ENCODE measurements at places on chromosomes 13 and 19.

DNA sequence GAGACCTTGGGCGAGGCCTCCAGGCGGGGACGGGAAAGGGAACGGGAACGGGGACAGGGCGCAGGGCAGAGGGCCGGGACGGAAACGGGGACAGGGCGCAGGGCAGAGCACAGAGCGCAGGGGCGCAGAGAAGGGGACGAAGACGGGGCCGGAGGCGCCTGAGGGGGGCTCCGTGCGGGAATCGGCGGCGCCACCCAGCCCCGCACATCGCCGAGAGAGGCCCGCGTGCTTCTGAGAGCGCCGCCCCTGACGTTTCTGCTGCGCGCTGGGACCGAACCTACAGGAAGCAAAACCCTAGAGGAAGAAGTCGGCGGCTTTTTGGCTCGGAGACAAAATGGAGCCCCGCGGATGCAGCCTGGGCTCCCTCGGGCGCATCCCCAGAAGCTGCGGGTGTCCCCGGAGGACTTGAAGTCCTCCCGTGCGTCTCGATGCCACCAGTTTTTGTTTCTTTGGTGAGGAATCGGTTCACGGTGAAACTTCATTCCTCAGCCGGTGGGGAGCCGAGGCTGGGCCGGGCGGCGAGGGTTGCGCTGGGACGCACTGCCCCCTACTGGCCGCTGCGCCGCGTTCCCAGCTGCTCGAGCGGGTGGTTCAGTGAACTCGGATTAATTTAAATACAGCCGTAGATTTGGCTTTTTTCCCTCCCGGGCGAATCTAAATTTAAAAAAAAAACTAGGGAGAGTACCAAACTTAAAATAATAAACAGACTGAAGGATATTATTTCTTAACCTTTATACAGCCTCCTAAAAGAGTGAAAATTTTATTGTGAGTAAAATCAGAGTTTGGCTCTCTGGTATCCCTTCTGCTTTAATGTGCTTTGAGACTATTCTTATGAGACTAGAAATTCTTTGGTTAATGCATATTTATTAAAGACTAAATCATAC lies 350.0 kb upstream of the ARGLU1 start:
- peak; percentile 0 for DNase-seq

GRCh38 chr13:109870696-109871370 lies 84.5 kb upstream of the IRS2 start:
- DNase-seq = no peak

DNA sequence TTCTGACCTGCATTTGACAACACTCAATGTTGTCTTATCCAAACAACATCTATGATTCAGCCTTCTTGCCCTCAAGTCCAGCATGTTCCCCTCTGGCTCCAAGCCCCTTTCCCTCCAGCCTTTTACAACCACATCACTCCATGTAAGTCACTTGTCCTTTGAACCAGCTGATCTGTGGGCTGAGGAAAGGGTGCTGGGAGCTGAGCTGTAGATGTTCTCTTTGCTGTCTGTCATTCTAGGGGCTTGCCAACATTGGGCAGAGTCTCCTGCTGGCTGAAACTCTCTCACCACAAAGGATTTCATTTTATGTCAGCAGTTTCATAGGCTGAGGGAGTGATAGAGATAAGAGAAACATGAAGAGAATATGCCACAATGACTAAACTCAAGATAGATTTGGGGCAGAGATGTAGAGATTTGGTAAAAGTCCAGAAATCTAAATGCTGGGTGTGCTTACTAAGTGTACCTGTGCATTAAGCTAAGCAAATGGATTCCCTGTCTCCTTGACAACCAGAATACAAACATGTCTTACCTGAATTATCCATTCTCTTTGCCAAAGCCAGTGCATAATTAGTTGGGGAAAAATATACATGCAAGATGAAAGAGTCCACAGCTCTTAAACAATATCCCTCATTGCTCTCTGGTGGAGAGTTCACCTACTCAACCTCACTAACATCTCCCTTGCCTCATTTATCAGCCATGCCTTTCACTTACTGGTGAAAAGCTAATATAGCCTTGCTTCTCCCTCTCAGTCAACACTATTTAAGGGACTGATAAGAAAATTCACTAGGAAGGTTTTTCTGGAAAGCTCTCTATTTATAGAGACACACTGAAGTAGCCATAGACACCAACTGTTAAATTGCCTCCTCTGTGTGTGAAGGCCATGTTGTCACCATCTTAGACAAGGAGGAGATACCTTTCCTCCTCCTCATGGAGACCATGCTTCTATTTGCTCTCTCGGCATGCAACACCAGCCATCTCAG lies 175.5 kb upstream of the SERP2 start:
- DNase-seq = no peak

GRCh38 chr13:108306860-108307259 lies 37.3 kb downstream of the TNFSF13B start:
- no peak for DNase-seq

- no peak for DNase-seq
Observed at GRCh38 chr19:17933414-17934129, 757 bp downstream of the CCDC124 start.

DNA sequence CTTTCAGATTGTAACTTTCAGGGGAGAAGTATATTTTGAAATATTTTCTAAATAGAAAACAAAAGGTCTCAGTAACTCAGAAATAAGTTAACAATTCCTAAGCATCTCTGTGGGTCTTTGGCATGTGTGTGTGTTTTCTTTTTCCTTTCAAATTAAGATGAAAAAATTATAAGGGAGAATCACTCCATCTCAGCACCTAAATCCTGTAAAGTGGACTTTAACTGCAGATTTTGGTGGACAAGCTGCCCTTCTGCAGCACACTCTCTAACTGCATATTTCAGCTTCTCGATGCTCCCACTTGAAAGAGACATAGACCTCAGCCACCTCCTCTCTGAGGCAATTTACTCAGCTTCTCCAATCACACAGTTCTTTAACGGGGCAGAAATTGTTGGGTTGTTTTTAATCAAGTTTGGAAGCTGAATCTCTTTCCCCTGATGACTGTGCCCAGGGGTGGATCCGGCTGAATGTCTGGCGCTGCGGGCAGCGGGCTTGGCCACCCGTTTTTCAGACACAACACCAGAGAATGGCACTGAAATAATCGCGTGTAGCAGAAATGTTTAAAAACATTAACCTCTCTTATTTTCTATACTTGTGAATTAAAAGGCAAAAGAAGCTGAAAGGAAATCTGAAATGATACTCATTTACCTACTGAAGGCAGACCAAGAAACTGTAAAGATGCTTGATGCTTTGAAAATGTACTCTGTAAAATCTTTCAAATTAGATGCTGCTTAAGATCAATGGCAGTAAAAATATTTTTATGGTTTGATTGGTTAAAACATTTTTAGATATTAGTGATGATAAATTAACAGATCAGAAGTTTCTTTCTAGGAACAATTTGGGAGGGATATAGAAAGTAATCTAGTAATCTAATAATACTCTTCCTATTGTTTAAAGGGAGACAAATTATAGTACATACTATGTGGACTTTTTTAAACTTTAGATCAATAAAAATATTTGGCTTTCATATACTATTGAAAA lies 12.4 kb downstream of the ZIC2 start:
- DNase-seq = no peak

DNA sequence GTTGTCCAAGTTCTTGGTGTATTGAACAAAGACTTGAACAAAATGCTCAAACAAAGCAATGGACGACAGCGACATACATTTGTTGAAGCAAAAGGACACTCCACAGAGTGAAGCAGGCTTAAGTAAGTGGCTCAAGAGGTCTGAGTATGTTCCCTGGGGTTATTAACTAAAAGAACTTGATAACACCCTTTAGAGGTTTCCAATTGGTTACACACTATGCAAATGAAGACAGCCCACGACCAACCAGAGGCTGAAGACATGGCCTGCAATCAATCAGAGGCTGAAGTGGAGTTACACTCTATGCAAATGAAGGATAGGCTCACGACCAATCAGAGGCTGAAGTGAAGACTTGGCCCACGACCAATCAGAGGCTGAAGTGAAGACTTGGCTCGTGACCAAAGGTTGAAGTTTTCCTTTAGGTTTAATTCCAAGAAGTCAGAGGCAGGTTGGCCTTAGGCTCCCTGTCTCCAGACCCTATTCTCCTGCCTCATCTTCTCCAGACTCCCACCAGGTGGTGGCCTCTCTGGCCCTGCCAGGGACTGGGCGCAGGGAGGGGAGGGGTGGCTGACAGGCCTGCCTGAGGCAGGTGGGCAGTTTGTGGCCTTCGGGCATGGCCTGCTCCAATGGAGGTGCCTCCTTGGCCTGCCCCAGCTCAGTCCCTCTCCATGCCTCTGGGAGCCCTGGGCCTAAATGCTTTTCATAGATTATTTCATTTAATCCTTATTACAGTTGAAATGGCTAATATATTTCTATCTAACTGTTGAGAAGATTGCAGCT lies 38.1 kb downstream of the CCDC169 start:
- no peak for DNase-seq

DNA sequence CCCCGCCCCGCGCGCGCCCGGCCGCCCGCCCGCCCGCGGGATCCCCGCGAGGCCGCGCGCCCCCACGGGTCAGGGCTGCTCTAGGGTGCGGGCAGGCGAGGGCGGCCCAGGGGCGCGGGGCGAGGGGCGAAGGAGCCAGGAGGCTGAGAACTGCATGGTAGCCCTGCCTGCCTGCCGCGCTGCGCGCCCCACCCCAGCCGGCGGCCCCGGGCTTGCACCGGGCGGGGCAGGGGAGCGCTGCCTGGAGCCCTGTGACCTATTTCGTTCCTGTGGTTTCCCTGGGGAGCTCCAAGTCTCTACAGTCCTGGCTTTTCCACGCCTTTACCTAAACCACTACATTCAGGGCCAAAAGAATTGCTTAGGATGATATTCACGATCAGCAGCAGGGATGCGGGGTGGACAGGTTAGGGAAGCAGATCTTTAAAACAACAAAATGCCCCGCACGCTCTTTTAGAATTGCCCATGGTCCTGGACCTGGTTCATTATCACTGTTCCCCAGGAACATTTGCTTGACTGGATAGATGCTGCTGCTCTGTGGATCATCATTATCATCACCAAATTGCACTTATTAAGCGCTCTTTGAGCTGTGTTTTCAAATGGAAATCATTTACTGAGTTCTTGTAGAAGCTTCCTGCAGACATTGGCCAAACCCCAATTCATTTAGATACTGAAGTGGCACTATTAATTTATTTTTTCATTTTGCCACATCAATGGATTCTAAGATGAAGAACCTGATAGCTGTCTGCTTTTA lies 421 bp upstream of the GPR12 start:
- no peak for DNase-seq

DNA sequence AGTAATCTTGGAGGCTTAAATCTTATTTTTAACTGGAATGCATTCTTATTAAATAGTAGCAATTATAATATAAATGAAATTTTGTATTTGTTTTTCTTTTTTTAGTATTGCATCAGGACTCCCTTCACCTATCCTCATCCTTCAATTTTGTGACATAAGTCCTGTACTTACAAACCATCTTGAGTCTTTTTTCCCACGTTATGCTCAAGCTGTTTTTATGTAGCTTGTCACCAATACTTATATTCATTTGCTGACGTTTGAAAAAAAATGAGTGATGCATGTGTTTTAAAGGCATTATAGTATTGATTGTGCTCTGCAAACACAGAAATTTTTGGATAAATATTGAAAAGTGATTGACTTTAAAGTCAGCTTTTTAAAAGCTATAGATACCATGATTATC lies 888 bp downstream of the GPR18 start:
- DNase-seq = no peak

DNA sequence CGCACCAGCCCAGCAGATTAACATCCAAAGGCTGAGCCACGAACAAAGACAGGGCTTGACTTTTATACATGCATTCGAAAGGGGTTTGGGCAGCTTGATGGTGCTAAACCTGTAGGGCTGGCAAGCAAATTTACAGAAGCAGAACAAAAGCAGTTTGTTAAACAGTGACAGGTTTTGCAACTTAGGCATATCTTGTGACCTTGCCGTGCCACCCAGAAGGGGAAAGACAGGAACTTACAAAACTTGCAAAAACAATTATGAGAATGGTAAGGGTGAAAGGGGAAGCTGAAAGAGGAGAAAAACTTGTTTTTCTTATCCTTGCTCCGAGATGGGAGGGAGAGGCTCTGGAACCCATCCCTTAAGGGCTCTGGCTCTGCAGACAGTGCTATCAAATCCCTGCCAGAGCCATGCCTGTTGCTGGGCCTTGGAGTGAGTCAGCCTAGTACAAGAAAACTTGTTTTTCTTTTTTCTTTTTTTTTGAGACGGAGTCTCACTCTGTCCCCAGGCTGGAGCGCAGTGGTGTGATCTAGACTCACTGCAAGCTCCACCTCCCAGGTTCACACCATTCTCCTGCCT lies 1325.2 kb upstream of the PRR20A start:
- no peak for DNase-seq

- no peak for DNase-seq
Observed at GRCh38 chr19:14563989-14564651, 7.7 kb downstream of the NDUFB7 start.

GRCh38 chr13:51066091-51066831 lies 44.8 kb downstream of the C13orf42 start:
- no peak for DNase-seq

DNA sequence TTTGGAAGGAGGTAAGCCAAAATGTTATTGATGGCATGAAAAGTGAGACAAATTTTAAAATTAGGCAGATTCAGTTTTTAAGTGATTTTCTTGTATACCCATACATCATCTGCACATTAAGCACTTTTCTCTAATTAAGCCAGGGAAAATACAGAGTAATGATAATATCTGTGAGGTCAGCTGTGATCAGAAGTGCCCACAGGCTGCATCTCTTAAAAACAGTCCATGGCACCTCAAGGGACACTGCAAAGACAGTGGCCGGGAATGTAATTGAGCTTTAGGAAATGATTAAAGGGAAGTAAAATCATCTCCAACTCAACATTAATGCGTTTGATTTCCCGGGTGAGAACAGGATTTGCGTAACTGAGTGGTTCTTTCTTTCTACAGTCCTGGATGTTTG lies 2.0 kb downstream of the COL4A1 start:
- DNase-seq = no peak

GRCh38 chr13:59319276-59319675 lies 844.5 kb downstream of the DIAPH3 start:
- no peak for DNase-seq

GRCh38 chr19:30799865-30800755 lies 427.9 kb downstream of the ZNF536 start:
- DNase-seq = no peak

DNA sequence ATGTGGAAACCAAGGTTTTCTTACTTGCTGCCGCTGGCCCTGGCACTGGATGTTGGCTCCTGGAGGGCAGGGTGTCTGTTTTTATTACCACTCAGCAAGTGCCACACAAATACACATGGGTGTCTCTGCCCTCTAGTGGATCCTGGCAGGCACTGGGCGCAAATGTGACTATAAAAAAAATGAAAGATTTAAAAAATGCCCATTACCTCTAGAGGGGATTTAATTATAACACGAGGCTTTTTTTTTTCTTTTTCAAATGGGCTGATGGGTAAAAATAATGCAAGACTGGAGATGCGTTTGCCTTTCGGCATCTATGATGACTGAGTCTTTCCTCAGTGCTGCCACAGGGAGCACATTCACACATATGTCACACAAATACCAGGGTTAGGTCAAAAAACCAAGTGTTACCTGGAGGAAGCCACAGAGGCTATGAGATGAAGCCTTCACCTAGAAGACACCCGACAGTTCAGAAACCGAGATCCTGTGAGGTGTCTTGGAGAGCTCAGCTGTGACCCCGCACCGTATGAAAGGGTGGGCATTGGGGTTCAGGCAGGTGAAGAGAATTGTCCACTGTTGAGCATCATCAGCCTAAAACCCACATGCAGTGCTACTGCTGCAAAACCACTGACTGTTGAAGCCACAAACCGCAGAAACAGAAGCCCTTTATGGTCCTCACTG lies 25.7 kb downstream of the CHAMP1 start:
- peak; percentile 8 for DNase-seq
